ENCODE measurements at places on chromosomes 16 and 17.

DNA sequence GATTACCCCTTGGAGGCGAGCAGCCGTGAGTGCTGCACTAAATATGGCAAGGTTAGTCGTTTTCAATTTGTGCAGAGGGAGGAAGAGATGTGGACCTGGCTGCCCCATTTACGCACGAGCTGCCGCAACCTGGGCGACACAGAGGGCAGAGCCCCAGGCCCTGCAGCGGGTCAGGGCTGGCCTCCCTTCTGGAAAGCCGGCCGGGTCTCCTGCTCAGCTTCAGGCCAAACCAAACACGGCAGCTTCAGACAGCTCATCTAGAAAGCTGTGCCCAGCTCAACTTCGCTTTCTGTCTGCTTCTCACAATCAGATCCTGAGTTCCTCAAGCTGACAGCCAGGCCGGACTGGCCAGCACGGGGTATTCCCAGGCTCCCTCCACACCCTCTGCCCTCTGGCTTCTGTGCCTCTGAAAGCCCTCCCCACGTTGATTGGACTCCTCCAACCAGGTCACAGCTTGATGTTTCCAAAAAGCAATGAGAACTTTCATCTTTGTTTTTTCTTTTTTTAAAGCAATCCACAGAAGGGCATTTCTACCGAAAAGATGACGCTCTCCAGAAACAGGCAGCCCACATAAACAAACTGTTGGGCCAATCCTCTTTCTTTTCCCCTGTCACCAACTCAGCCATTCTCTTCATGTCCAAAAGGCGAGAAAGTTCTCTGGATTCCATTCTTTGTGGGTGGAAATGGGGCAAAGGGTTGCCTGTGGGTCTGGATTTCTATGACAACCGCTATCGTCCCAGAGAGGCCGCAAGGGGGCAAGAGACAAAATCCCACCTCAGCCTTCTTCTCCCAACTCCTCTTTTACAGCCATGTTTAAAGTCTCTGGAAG, 189.0 kb downstream of the ZFHX3 start:
- no peak for DNase-seq

- DNase-seq, result no peak
These were observed 8.7 kb downstream of the USB1 start for GRCh38 chr16:58009856-58010416.

DNA sequence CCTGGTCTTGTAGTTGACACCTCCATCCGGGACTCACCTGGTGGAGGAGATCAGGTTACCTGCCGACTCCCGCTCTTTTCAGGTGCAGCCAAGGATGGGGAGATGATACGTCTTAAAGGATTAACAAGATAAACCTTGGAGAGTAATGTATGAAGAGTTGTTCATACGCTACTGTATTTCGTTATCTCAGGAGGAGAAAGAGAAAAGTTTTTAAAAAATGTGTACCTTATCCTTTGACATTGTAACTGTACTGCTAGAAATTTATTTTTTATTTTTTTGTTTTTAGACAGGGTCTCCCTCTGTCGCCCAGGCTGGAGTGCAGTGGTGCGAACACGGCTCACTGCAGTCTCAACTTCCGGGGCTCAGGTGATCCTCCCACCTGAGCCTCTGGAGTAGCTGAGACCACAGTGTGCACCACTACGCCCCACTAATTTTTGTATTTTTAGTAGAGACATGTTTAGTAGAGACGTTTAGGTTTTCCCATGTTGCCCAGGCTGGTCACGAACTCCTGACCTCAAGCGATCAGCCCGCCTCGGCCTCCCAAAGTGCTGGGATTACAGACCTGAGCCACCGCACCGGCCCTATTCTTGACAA, 764 bp upstream of the SMURF2 start:
- DNase-seq, result no peak

GRCh38 chr16:15031179-15031578, 24.7 kb downstream of the NTAN1 start:
- no peak for DNase-seq

DNA sequence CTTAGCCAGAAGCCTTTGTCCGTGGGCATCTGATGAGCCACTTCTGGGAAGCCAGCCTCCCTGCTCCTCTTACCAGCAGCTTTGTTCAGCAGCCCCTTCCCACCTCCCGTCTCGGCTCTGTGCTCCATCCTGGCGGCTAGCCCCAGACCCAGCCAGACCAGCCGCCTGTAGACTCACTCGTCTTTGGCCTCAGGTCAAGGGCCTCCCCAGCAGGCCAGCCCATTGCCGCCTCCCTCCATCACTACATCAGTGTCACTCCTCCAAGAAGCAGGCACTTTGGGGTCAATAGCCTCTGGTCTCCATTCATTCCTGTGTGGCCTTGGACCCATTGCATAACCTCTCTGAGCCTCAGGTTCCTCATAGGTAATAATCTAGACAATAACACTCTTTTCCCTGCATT, 20.9 kb upstream of the CRHR1 start:
- DNase-seq, result no peak

DNA sequence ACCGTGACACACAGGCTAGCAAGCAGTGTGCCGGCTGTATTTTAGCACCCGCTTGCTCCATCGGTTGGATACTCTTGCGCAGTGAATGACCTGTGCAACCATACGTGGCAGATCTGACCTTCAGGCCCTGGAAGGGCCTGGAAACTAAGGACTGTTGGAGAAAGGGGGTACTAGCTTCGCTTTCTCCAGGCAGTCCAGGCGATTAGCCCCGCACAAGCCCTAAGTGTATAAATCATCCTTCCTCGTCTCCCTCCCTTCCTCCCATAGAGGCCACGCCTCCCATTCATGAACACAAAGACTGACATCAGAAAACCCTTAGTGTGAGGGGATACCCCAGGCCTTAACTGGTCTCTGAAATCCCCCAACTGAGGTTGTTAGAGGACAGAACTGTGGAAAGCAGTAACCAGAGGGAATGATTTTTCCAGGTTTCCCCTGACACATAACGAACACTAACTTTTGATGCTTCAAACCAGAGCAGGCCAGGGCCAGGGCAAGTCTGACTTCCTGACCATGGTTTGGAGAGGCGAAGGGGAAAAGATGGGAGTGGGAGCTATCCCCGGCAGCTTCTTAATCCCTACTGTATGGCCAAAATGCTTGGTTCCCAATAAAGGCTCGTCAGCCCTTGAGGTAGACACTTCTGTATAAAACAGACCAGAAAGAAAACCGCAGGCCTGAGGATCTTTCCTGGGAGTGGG, 1.4 kb upstream of the DYNLL2 start:
- DNase-seq, result no peak

GRCh38 chr17:42623732-42624596, 14.5 kb downstream of the TUBG1 start:
- DNase-seq, result no peak

DNA sequence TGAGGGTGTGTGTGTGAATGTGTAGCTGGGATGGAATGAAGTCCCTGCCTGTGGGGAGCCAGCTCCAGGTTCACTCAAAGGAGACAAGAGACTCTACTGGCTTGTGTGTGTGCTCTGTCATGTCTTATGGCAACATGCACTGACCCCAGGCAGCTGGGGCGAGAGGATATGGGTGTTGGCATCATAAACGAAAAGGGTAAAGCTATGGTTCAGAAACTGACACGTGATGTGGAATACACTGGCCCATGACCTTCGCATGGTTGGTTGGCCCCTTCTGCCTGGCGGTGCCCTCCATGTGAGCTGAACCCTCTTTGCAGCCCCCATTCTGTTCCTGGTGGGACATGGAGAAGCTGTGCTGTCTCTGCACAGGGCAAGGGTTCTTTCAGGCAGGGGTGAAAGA, 21.9 kb downstream of the ZNF750 start:
- no peak for DNase-seq

- no peak for DNase-seq
These were observed 2.4 kb downstream of the MLKL start for GRCh38 chr16:74698222-74698621.

DNA sequence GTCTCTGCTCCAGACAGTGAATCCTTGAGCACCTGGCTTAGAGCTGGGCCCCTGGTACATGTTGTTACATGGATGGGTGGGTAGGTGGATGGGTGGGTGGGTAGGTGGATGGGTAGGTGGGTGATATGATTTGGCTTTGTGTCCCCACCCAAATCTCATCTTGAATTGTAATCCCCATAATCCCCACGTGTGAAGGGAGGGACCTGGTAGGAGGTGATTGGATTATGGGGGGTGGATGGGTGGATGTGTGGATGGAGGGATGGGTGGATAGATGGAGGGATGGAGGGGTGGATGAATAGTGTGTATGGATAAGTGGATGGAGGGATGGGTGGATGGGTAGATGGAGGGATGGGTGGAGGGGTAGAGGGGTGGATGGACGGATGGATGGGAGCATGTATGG, 26.6 kb upstream of the NPTX1 start:
- DNase-seq, result no peak

DNA sequence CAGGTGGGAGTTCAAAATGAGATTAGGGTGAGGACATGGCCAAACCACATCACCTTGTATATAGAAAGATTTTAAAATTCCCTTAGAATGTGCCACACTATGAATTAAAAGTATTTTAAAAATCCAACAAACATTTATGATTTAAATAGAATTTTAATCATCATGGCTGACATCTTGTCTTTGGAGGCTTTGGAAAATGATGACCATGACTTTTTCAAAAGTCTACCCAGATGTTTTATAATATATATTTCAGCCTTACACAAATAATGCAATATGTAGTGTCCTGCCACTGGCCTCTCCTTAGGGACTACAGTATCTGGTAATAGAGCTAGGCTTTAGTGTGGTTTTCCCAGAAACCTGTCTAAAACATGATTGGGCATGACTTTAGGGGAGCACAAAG, 1353.4 kb upstream of the GOT2 start:
- no peak for DNase-seq

- DNase-seq, result peak; percentile 80
These were observed 8.0 kb downstream of the ST3GAL2 start for GRCh38 chr16:70430667-70431536.

GRCh38 chr16:73831220-73831619, 465.4 kb upstream of the PSMD7 start:
- DNase-seq, result no peak

DNA sequence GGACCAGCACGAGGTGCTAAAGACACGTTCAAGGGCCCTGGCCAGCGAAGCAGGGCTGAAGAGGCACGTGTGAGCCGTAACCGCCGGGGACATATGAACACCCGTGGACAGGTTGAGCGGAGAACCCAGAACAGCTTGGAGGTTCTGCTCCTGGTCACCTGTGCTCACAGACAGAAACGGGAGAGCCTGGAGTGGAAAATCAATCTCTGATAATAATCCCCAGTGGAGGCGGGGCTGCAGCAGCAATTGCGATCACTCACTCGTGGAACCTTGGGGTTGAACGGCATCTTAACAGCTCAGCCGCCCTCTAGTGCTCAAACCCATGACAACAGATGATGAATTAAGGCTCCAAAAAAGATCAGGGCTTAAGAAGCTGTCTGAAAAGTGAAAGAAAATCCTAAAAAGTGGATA, 25.6 kb downstream of the WIPI1 start:
- peak; percentile 62 for DNase-seq

GRCh38 chr16:49856672-49857330, 889 bp upstream of the ZNF423 start:
- no peak for DNase-seq

GRCh38 chr16:55982597-55982996, 107.4 kb upstream of the CES5A start:
- no peak for DNase-seq

GRCh38 chr16:87765473-87765775, 362 bp downstream of the KLHDC4 start:
- DNase-seq, result peak; percentile 86

GRCh38 chr16:23391381-23392222, 61.4 kb downstream of the COG7 start:
- no peak for DNase-seq

Measured in CD4-positive, alpha-beta T cell treated with Interleukin-17A for 1 hour (primary cell).